ENCODE measurements at places on chromosomes 12 and 14.

DNA sequence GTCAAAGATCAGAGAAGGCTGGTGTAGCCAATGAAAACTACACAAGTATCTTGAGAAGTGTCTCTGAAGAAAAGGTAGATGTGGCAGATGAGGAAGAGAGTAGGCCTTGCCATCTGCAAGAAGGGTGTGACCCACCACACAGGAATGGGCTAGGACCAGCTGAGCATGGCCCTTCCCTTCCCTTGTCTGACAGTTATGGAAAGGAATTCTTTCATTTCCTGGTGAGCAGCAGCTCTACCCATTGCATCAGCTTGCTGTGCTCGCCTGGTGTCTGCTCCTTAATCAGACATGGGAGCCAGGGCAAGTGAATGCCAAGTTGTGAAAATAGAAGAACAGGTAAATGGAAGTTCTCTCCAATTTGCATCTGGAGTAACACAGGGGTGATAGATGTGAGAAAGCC lies 145.2 kb upstream of the KRR1 start:
- no peak for DNase-seq

DNA sequence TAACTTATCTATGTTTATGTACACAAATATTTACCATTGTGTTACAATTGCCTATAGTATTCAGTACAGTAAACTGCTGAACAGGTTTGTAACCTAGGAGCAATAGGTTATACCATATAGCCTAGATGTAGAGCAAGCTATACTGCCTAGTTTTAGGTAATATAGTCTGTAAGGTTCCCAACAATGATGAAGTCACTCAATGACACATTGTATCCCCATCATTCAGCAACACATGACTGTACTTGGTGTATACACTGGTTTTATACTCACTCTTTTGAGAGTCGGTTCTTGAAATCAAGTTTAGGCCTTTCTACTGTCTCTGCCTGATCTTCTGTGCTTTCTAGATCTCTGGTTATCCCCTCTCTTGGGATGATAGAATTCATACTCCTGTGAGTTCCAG lies 5.5 kb downstream of the RNASE1 start:
- no peak for DNase-seq

DNA sequence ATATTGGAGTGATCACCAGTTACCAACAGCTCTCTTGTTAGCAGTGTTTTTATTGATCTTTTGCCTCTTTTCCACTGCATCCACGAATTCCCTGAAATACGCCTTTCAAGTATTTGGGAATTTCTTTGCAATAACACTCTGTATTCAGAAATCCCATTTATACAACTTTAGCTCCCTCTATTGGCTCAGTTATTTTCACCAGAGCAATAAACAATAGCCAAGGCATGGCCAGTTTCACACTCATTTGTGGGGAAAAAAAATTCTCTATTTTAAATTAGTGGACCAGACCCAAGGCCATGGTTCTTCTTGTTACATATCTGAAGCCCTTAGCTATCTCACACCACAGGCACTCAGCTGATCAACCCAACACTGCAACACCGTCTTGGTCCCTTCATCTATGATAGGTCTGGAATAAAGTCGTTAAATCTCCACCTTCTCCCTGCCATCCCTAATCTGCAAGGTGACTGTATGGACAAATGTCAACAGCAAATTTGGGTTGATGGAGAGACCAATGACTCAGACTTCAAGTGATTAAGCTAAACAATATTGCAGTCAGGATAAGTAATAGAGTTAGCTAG lies 92.4 kb upstream of the TMEM260 start:
- no peak for DNase-seq

DNA sequence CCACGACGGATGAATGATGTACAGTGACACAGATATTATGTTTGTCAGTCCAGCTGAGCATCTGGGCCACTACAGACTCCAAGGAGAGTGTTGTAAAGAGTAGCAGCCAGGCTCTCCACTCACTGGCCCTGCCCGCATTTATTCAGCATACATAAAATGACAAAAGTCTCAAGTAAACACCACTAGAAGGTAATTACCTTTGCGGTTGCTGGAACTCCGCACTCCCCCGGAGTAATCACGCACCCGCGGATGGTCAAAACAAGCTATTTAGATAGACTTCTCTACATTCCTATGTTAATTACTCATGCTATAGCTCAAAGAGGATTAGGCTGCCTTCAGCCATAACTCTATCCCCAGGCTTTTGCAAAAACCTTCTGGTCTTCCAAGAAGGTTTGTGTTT lies 18.8 kb upstream of the STRAP start:
- DNase-seq: no peak

- DNase-seq: no peak
These were observed 27.4 kb downstream of the CRACR2A start for GRCh38 chr12:3725388-3726115.

DNA sequence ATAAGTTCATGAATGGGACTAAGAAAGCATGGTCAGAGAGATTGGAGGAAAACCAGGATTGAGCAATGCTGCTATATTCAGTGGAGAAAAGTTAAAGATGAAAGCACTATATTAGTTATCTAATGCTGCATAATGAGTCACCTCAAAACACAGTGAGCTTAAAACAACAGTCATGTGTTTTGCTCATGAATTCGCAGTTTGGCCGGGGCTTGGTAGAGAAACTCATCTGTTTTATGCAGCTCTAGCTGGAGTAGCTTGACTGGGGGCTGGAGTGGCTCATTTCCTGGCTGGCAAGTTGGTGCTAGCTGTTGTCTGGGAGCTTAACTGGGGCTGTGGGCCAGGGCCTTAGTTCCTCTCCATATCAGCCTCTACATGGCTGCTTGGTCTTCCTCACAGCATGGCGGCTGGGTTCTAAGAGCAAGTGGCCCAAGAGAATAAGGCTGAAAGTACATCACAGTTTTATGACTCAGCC lies 90.1 kb downstream of the ADCK1 start:
- DNase-seq: no peak

GRCh38 chr14:34496007-34496678 lies 34.1 kb upstream of the SPTSSA start:
- DNase-seq: no peak

DNA sequence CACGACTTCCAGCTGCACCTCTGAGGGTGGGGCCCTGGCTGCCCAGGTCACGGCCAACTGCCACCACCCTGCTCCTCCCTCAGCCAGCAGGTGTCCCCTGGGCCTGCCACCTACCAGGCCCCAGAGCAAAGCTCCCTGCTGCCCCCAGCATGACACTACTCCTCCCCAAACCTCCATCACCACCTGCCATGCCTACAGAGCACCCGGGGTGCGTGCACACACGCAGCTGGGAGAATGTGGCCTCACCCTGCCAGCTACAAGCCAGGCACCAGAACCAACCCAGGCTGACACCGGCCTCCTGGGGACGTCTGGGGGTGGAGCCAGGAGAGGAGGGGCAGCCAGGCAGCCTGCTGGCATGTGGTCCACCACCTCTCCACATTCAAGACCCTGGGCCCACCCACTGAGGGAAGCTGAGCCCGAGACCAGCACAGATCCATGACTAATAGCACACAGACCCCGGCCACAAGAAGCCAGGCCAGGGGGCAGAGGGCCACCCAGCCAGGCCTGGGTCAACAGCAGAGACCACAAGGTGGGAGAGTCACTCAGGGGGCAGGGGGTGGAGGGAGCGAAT lies 3.4 kb downstream of the JAG2 start:
- DNase-seq: no peak

DNA sequence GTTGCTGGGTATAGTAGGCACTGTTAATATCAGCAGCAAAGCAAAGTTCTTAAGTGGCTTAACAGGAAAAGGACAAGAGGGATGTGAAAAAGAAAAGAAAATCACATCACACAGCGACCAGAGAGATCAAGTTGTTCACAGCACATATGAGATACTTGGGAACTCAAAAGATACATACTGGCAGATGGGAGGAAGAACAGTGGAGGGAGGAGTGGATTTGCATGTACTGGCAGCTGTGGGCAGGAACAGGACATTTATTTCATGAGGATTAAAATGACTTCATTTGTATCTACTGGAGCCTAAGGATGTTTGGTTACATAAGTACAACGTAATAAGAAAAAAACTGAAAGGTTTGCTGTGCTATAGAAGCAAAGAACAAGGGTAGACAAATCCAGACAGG lies 136.5 kb upstream of the IFNG-AS1 start:
- no peak for DNase-seq

GRCh38 chr14:103073876-103074728 lies 9.9 kb upstream of the LBHD2 start:
- DNase-seq: no peak

- DNase-seq: no peak
These were observed 2.5 kb downstream of the LTBR start for GRCh38 chr12:6386491-6386890.

DNA sequence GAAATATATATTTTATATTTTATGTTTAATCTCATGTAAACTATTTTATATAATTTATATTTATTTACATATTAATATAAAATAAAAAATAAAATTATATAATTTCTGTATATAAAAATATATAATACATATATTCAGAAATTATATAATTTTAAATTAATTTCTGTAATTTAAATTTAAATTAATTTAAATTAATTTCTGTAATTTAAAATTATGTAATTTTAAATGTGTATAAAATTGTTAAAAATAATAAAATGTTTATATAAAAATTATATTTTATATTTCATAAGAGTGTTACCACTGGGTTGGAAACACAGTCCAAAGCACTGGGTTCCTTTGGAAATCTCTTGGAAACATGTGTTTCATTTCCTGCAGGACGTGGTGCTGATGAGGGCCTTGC lies 94.6 kb downstream of the DNAH10 start:
- no peak for DNase-seq

DNA sequence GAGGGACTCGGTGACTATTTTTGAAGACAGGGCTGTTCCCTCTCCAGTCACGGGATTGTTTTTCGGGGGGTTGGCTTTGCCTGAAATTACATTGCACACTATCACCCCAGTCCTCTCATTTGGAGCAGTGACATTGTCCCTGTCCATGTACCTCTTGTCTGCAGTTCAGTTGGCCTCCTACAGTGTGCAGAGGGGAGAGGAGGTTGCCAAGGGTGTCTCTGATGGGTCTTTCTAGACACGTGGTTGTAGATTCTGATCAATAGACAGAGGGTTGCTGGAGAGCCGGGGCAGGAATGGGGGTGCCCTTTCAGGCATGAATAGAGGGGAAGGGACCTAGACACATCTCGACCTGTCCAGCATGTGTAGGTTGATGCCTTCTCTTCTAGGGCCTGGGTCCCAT lies 1.2 kb downstream of the TMEM120B start:
- peak; percentile 25 for DNase-seq

DNA sequence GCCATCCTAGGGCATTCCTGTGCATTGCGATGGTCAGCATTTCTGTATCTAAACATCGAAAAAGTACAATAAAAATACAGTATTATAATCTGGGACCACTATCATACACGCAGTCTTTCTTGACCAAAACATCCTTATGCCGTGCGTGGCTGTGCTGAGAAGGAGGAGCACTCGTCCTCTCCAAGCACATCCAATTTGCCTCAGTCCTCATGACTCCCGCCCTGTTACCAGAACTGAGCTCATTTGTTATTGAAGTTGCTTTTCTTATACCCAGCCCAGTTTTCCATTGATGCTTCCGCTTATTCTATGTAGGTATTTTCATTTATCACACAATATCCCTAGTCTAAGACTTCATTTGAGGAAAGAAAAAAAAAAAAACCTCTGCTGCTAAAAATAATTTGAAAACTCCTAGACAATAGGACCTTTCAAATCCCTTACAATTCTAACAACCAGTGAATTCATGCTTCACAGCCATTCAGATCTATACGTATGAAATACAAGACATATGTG lies 236.9 kb upstream of the PLEKHG7 start:
- DNase-seq: no peak

GRCh38 chr14:38211255-38211735 lies 3.6 kb downstream of the SSTR1 start:
- peak; percentile 2 for DNase-seq

GRCh38 chr14:32449648-32450047 lies 120.5 kb downstream of the AKAP6 start:
- no peak for DNase-seq

DNA sequence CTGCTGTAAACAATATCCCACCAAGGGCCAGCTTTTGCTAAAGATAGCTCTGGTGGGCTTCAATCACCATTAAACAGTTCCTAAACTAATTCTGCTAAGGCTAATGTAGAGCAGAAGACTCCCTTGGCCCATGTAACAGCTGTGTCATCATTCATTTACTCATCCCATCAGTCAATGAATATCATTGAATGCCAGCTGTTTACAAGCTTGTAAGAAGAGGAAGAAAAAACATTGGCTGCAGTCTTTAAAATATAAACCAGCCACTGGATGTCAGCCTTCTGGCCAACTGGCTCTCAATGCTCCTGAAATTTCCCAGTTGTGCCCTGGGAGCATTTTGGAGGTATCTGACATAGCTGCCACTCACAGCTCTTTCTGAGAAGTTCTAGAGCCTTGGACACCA lies 18.0 kb upstream of the MAP3K9 start:
- DNase-seq: no peak

- no peak for DNase-seq
These were observed 52.5 kb upstream of the RBM19 start for GRCh38 chr12:114018669-114019068.

DNA sequence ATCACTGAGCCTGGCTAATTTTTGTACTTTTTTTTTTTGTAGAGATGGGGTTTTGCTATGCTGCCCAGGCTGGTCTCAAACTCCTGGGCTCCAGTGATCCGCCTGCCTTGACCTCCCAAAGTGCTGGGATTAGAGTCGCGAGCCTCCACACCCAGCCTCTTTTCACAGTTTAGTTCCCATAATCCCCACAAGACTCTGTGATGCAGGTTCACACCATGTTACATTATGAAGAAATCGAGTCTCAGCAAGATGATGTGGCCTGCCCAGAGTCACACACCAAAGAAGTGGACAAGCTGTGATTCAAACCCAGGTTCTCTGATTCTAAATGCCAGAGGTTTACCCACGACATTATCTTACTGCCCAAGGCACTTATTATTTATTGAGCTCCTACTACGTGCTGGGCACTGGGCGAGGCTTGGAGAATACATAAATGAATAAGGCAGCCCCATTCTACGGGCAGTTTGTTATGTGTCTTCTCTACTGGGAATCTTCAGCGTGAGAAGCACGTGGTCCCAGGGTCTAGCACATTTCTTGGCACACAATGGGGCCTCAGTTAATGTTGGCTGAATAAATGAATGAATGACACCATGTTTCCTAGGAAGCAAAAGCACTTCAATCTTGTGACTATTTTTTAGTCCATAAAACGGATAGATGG lies 23.5 kb upstream of the OASL start:
- DNase-seq: peak; percentile 13

DNA sequence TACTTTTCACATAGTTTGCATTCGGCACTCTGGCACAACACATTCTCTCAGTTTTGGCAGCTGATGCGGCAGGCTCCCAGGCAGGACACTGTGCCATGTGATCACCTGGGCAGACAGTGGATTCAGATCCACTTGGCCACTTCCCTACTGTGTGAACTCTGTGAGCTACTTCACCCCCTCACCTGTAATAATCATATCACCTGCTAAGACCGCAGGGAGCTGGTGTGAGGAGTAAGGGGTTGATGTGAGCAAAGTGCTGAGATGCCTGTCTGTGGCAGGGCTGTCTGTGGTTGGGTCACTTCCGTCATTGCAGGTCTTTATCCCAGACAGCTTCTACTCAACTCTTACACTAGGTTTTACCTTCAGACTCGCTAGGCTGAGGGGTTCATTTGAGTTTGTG lies 50.4 kb upstream of the AMN start:
- no peak for DNase-seq
